ENCODE measurements at places on chromosomes 3 and 15. TPM values are rescaled to one million over a fixed set of nuclear protein-coding genes. Genes with fewer than 3 reads are reported as not detected.

Gene CCDC174
- total RNA-seq, result 15.9 TPM

GRCh38 chr15:71440489-71441110, 325.3 kb downstream of the THSD4 start:
- no peak for DNase-seq

- DNase-seq, result no peak
Measured at GRCh38 chr15:61893146-61893545, 167.1 kb downstream of the VPS13C start.

GRCh38 chr15:70708839-70709238, 54.5 kb downstream of the UACA start:
- DNase-seq, result no peak

DNA sequence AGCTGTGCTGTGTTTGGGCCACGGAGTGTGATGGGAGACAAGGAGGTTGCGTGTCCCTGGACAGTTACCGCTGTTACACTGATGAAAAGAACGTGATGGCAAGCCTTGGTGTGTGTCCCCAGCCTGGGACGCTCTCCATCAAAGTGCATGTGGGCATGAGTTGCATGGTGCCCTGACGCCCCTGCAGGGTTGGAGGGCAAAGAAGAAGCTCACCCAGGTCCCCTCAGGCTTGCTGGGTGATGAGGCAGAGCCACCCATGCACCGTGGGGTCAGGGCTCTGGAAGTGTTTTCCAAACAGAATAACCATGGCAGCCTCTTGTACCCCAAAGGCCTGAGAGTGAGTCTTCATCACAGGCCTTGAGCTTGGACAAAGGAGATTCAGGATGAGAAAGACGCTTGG, 189.2 kb downstream of the ATP10A start:
- no peak for DNase-seq

Gene RAB7A
- 154 TPM for total RNA-seq

- DNase-seq, result no peak
Measured at GRCh38 chr3:156964577-156964976, 138.4 kb downstream of the LEKR1 start.

DNA sequence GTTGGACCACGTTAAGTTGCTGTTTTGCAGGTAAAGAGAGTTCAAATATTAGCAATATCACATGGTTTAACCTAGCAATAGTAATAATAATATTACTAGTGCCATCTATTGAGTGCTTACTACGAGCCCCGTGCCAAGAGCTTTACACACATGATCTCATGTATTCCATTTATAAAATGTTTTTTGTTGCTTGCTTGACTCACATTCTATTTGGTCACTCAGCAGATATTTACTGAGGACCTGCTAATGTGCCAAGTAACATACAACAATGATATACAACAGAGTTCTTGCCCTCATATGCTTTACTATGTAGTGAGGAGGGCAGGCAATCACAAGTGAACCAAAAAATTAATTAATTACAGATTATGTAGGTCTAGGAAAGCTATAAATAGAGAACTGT, 36.7 kb downstream of the CTDSPL start:
- DNase-seq, result no peak

Gene KBTBD13
- total RNA-seq, result not detected

- DNase-seq, result no peak
Measured at GRCh38 chr15:101366853-101367252, 71.8 kb upstream of the SNRPA1 start.

Gene CSTA
- total RNA-seq, result 186 TPM

DNA sequence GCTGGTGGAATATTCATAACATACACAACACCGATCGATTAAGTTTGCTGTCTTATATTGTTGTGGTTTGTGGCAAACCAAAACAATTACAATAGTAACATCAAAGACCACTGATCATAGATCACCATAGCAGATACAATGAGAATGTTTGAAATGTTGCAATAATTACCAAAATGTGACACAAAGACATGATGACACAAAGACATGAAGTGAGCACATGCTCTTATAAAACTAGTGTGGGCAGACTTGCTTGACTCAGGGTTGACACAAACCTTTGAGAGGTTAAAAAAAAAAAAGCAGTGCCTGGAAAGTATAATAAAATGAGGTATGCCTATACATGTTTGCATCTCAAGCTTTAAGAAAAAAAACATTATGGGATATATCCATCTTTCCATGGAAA, 130.3 kb downstream of the NR1I2 start:
- no peak for DNase-seq

DNA sequence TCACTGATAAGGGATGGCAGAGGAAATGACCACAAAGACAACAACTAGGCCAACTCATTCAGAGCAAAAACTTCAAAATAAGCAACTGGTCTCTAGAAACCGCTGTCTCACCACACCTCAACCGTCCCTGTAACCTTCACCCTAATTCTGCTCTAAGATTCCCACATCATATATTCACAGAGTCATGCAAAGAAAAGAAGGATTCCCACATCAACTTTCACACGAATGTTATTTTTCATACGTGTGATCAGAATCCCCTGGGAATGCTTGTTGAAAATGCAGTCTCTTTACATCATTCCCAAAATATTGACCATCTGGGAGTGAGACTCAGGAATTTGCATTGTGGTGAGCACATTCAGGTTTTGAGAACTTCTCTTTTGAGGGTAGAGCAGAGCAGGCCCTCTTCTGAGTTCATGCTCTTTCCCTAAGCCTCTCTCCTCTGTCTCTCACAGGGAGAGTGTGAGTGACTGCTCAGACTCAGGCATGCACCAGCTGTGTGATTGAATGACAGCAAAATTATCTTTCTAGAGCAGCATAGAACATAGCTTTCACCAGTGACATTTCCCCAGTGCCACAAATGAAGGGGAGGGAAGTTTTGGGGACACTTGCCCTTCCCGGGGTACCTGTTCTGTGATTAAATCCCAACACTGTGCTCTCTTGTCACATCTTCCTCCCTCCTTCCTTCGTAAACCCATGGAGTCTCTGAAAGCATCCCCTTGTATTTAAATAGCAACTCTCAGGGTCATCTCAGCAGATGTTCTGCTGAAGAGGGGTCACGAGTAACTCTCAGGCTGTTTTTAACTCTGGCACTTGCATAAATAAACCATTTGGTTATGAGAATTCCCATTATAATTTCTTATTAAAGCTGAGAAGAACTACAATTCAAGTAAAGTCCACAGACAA, 170.9 kb downstream of the PLCL2 start:
- no peak for DNase-seq

- no peak for DNase-seq
Measured at GRCh38 chr3:157113832-157114505, 46.0 kb downstream of the CCNL1 start.

Gene PEX5L
- total RNA-seq, result not detected

DNA sequence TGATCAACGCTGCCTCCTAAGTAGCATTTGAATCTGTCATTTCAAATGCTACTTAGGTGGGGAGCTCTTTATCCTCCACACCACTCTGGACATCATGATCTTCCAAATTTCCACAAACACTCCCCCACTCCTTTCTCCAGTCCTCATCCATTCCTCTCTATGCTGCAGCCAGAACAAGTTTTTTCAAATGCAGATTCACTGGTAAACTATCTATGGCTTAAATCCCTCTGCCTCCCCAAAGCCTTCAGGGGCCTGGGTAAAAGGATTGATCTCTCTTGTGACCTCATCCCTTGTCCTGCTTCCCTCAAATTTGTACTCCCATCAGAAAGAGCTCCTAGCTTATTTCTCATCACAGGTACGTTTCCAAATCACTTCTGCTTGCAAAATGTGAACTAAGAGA, 1.3 kb upstream of the AEN start:
- DNase-seq, result no peak

DNA sequence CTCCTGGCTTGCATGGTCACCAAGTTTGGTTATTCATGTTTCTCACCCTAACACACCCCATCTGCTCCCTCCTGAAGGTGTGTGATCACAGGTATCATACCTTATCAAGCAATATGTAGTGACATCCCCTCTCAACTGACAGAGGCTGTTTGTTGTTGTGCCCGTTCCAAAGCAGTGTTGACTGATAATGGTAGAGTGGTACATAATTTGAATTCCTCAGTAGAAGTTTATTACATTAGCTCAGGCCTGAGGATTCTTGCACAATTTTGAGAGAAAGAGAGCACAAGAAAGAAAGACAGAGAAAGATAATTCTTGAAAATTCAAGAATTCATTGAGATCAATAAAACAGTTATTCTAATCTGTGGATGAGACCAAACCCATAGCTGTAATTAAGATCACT, 69.1 kb upstream of the SATB1 start:
- DNase-seq, result no peak

DNA sequence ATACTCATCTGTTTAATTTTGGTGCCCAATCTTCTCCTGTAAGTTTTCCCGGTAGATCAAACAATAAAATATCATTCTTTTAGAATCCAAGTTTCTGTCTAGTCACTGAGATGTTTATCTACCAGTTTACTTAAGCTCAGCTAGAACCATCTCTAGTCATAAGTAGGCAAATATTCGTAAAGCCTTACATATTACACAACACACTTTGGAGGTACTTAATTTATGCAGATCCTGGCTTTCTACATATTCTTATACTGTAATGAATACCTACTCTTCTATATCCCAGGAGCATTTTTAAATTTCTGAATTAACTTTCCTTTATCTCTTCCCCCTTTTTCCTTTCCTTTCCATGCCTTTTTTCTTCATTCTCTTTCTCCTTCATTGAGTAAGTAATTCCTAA, 185.9 kb upstream of the ZBTB20 start:
- no peak for DNase-seq

- DNase-seq, result no peak
Measured at GRCh38 chr3:43394041-43394554, 107.8 kb downstream of the SNRK start.

DNA sequence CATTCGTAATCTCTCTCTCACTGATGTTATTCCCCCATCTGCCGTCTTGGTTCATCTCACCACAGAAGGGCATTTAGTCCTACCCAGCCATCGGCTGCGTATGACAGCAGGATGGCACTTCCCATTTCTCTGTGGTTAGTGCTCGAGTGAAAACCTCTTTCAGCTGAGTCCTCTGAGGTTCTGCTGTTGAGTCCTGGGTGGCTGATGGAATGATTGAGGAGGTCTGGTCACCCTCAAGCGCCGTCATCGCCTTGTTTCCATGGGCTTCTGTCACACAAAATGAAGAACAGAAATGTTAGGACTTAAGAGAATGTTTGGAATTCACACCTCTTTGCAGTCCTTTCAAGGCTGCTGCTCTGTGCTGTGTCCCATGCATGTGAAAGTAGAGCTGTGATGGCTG, 9.4 kb upstream of the SACM1L start:
- no peak for DNase-seq

- DNase-seq, result no peak
Measured at GRCh38 chr3:151232991-151233390, 30.0 kb upstream of the GPR171 start.

GRCh38 chr3:58102976-58103451, 94.8 kb downstream of the FLNB start:
- no peak for DNase-seq

GRCh38 chr15:67216859-67217258, 37.6 kb downstream of the AAGAB start:
- no peak for DNase-seq

DNA sequence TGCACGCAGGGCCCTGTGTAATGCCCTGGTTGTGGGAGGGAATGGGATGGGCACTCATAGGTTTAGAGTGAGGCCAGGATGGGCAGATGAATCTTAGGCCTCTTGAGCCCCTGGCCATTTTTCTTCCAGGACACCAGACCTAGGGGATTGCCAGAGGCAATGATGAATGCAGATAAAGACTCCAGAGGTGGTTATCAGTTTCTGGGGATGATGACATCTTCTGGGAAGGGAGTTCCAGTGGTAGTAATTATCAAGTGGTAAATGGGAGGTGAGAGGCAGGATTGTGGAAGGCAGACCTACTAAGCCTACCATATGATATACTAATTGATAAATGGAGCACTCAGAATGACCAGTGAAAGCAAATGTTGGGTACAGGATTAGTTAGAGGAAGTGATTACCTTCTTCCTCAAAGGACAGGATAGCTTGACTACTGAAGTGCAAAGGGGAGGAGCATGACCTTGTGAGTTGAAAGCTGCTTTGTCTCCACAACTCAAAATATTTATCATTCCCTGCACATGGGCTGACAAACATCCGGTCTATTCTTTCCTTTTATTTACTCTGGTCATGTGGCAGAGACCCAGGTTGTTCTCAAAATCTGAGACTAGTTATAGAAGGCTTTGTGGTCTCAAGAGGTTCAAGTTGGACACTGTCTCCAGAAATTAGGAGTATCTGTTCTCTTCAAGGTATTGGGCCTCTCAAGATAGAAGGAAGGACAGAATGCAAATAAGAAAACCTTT, 10.2 kb upstream of the MAPK6 start:
- DNase-seq, result no peak

Gene FANCD2
- total RNA-seq, result 12.4 TPM

DNA sequence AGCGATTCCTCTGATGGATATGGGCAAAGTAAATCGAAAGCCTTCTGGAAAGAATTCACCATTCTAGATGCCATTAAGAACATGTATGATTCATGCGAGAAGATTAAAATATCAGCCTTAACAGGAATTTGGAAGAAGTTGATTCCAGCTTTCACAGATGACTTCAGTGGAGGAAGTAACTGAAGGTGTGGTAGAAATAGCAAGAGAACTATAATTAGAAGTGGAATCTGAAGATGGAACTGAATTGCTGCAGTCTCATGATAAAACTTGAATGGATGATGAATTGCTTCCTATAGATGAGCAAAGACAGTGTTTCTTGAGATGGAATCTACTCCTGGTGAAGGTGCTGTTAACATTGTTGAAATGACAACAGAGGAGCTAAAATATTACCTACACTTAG, 30.1 kb upstream of the TBC1D23 start:
- DNase-seq, result no peak

DNA sequence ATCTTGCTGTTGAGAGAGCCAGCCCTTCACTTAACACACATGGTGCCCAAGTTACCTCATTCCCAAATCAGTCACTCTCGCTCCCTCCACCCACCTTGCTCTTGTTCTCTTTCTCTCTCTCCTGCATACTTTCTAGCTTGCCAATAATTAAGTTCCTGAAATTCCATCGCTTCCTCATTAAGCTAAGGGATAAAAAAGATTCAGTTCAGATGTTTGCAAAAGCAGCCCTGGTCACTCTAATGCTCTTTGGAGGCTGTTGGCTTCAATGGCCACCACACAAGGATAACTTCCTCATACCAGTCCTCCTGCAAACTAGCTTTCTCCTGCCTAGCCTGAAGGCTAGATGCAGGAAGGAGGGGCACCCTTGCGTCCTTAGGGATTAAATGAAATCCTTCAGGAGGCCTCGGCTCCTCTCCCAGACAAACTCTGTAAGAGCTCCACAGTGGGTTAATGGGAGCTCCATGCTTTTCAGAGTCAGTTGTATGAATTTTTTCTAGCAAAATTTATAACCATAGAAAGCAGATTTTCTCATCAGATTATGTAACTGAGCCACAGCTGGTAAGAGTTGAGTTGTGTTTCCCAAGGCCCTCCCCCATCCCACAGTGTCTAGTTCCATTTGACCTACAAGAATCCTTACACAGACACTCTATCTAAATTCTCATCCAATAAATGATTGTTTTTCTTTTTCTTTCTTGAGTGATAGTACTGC, 176.6 kb upstream of the TRIM42 start:
- no peak for DNase-seq

DNA sequence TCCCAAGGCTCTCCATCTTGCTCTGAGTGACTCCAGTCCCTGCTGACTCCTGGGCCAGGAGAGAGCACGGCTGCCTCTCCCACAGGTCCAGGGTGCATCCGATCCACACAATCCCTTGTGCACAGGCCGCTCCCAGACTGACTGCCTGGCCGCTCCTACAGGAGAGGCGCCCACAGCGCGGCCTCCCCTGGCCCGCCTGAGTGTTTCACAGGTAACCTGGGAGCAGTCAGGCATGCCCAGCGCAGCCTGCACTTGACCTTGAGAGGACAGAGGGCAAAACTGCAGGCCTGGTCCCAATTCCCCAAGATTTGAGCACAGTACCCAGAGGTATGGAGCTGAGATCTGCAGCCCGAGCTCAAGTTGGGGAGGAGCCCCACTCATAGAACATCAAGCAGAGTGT, 490.2 kb downstream of the CNTN6 start:
- DNase-seq, result no peak

All from suprapubic skin (tissue), 4 donors.